ENCODE measurements at places on chromosomes 5 and 9.

DNA sequence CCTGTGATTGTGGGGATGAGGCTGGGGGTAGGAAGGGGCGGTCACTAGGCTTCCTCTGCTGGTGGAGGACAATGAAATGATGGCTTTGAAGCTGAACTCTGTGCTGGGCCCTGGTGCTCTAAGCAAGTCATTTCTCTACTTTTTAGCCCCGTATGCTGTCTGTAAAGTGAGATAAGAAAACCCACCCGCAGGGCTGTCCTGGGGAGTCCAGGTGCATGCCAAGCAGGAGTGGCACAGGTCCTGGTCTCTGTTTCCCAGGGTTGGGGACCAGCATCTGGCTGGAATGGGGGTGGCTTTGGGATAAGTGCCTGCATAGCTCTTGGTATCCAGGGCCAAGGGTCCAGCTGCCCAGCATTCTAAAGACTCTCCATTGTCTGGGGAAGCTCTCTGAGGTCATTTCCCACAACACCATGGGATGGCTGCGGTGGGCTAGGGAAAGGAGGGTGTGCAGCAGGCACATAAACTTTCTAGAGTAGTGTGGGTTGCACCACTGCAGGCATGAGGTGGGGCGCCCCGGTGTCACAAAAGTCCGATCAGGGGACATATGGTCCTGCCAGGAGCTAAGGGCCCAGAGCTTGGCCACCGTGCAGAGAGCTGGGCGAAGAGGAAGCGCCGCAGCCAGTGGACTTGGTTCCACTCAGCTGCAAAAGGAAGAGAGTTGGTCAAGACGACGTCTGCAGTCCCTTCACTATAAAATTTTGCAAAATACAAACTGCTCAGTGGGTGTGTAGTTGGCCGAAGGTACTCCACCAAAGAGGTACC, 25.6 kb upstream of the GTF3C5 start:
- DNase-seq = no peak

DNA sequence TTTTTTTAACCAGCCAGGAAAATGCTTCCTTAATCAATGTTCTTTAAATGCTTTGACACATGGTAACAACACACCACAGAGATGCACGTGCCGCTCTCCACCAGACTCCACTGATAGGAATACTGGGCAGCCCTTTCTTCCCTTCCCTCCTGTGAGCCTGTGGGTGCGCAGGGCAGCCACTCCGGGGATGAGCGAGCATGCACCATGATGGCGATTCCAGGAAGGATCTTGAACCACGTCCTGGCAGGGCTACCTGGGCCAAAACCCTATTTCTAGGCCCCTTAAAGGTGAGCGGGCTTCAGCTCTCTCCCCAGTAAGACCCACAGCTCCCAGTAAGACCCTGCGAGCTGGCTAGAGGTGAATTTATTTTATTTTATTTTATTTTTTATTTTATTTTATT, 128.2 kb downstream of the MVB12B start:
- no peak for DNase-seq

- no peak for DNase-seq
These were observed 39.3 kb downstream of the CRB2 start for GRCh38 chr9:123395276-123395688.

DNA sequence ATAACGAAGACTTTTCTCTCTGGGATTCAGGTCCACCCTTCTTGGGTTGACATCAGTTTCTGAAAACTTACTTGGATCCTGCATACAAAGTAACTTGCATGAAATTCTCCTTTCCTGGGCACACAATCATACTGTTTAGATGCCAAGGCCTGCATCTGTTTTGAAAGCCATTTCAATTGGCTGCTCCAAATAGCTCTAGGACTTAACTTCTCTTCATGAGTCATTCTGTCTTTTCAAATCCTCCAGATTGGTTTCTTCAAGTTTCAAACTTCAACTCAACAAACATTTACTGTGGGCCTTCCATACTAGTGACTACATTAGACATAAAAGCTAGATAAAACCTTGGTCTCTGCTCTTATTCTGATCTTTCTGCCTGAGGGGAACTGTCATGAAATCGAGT, 54.8 kb upstream of the HMHB1 start:
- DNase-seq = no peak

DNA sequence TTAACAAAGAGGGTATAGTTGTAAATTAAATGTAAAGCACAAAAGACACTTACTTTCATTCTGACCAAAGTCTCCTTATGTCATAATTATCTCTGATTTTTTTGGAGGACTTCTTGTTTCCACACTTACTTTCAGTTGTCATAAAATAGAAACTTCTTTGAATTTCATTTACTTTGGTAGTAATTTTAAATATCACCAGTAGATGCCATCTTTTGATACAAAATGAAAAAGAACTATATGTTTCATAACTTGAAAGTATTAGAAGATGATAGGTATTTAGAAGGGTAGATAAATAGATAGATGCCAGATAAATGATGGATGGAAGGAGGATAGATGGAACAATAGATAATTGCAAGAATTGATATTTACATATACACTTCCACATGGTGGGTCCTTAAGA, 1865.3 kb upstream of the CDH9 start:
- no peak for DNase-seq

- DNase-seq = no peak
These were observed 76.5 kb downstream of the KCTD16 start for GRCh38 chr5:144247131-144247530.

DNA sequence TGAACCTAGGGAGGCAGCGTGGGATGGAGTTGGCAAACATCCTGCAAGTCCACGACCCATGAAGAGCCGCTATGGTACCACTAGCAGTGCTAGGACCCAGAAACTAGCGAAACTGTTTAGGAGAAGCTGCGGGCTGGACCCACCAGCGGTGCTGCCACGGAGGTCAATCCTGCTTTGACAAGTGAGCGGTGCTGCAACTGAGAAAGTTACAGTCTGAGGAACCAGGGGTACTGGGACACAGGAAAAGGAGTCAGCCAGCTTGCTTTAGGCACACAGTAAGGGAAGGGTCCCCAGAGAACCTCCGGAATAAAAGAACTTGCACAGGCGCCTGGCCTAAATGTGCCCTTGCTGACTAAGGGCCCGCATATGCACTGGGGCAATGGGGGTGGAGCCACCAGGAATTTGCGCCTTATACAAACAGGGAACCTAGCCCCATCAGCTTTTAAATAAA, 23.6 kb upstream of the ANXA2R start:
- no peak for DNase-seq

DNA sequence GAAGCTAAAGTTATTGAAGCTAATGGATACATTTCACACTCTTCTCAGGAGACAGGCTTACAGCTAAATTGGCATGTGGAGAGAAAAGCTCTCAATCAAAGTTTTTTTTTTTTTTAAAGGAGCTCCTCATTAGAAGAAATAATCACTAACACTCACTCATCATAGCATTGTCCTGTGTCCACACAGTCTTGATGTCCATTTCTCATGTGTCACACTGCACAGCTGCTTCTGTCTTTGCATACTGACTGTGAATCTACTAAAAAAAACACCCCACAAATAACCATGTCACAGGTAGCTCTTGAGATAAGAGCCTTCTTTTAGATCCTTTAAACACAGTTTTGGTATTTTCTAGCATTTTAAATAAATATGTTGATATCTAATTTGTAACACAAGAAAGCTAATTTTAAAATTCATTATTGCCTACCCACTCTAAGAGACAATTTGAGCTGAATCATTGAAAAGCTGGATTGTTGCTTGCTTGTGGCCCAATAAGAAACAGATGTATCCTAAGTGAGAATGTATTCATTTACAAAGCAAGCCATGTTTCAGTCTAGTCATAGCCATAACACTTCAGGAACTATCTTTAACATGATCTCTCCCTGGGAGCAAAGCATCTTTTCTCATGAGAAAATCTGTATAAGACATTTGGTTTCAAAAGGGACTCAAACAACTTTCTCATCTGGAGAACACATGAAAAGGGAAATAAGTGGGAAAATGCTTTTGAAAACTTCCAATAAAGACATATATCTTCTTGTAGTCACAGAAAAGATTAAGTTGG, 48.1 kb upstream of the PCSK1 start:
- DNase-seq = no peak

GRCh38 chr9:99488131-99489059, 266.3 kb downstream of the SEC61B start:
- DNase-seq = no peak

DNA sequence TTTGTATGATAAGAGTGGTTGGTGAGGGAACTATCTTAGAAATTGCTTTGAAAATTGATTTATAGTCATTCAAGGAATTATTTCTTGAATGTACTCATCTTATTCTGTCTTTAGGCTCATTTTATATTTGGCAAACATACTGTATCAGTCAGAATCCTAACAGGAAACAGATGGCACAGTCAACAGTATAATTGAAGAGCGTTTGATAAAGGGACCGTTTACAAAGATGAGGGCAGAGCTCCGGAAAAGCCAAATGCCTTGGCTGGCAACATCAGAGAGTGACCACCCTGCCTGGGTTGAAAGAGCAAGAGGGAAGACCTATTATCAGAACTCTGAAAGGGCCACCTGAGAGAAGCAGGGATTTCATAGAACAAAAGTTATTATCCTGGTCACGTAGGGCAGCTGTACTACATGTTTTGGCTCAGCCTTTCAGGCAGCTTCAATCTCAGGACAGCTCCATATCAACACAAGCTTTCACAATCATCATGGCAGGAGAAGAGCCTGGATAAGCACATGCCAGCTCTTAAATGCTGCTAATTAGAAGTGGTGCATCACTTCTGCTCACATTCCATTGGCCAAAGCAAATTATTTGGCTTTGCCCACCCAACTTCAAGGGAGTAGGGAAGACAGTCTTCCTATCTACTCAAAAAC, 47.2 kb upstream of the ARL15 start:
- DNase-seq = no peak

GRCh38 chr5:112064271-112064701, 307.3 kb upstream of the NREP start:
- DNase-seq = no peak

DNA sequence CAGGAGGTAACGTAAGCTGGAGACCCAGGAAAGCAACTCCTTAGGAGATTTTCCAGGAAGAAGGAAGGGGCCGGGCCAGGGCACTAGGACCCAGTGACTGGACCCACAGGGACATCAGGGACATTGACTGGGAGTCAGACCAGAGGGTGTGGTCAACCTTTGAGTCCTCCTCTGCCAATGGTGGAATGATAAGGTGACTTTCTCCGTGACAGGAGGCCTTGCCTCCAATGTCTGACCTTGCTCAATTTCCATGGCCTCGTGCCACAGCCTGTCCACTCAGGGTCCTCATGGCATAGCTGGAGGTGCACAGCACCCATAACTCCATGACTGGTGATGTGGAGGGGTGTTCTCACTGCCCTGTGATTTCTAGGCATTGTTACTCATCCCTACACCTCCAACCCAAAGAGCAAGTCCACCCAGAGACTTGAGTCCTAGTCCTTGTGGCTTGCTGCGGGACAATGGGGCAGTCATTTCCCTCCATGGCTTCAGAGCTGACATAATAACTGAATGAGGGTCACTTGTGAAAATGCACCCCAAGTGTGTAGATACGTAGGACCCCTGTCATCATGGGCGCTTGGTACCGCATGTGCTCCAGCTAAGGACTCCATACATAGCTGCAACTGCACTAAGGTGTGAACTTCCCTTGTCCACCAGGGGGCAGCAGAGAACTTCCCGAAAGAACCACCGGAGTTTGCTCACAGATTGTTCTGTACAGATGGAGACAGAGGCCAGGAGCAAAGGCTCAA, 4.1 kb upstream of the AMBP start:
- DNase-seq = no peak

- DNase-seq = no peak
These were observed 28.3 kb downstream of the LRRC70 start for GRCh38 chr5:62606878-62607277.

DNA sequence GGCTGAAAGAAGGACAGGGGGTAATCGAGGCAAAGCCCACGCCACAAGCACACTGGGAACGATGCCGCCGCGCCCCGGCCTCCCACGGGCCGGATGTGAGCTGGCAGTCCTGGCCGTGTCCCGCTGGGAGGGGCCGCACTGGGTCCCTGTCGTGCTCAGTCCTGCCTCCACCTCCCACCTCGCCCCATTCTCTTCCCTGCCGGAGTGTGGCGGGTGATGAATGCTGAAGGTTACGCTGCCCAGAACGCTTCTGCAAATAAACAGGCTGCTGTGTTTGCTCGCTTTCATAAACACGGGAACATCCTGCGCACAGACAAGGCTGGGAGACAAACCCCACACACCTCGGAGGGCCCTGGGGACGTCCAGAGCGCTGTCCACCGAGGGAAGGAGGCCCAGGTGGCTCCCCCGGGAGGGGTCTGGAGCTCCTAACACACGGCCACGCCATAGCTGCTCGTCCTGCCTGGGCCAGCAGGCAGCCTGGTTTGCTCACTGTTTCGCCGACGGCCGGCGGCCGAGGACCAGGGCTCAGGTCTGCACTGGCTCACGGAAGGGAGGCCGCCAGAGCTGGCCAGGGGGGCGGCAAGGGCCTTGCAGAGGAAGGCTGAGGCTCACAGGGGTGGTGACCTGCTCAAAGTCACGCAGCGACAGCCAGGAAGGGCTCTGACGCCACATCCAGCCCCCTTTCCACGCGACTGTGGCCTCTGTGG, 2.3 kb downstream of the DNLZ start:
- no peak for DNase-seq

DNA sequence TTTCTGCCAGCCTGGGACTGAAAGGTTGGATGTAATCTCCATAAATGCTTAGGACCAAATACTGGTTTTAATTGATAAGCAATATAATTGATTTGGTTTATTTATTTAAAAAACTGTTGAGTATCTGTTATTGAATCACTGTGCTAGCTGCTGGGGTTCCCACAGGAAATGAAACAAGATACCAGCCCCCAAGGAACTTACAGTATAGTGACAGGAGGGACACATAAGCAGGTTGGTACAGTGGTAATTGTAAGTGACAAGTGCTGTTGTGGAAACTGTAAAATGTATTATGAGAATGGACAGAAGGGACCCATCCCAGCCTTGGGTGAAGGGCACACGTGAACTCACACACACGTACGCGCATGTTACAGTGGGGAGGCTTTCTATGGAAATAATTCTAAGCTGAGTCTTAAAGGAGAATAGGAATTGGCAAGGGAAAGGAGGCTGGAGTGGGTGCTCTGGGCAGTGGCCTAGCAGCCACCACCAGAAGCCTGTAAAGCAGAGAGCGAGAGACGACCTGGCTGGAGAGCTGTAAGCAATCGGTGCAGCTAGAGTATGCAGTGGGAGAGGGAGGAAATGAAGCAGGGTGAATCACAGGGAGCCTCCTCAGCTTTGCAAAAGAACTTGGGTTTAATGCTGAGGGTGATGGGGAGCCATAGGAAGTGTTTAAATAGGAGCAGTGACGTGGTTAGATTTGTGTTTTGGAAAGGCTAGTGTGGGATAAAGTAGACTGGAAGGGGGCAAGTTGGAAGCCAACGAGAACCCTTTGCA, 39.3 kb downstream of the GLRA1 start:
- no peak for DNase-seq
